ENCODE measurements at places on chromosomes 16 and 17. TPM values are rescaled to one million over a fixed set of nuclear protein-coding genes. Genes with fewer than 3 reads are reported as not detected.

DNA sequence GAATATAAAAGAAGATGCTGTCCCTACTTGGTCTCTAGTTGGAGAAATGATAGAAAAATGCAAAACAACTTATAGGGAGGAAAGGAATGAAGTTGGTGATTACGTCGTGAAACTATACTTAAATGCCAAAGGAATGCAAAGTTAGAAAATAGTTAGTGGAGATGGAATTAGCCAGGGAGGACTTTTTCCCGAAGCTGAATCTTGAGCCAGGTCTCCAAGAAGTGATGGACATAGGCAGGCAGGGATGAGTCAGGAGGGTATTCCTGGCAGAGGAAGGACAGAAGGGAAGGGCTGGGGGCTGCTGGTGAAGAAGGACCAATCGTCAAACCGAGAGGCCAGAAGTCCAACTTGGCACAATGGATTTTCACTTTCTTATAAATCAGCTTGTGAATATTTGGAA lies 1.8 kb downstream of the SNTB2 start:
- H3K27ac ChIP-seq = peak overlapping the region; percentile 51
- 0 out of 2 replicates have a peak, but pooled peaks cover 2% of the 10 kb centered on the region for H3K36me3 ChIP-seq
- H3K4me1 ChIP-seq = peaks cover 21% of the 10 kb centered on the region

Gene PABPN1L
- not detected for total RNA-seq

DNA sequence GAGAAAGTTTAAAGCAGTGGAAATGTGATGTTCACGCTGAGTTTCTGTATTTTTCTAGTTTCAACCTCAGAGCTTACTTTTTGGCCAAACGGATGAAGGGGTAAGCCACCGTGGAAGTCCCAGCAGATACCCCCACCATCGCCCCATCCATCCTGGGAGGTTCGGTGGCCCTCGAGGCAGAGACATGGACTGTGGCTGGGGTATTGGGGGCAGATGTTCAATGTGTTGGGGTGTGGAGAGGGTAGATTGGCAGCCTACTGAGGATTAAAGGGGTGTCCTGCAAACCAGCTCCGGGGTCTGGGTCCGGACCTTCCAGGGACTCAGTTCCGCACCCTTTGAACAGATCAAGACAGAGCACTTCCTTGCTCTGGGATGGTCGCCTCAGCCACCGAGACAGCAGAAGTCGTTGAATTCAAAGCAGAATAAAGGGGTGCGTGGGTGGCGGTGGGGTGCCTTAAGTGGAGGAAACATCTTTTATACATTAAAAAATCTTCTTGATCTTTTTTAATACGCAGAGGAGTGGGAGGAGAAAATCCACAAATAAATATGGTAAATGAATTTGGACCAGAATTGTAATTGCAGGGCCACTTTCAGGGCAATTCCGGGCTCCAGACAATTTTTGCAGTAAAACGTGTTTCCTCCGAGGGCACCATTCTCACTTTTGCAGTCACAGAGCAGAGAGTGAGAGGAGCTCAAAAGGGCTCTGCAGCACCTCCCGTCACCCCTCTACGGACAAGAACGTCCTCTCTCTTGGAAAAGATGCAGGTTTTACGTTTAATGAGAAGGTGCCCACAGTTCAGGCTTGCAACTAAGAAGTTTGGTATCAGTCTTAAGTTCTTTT lies 8.2 kb upstream of the CBX8 start:
- peaks cover 98% of the 10 kb centered on the region for H3K27me3 ChIP-seq
- no peak overlapping the region for H3K4me3 ChIP-seq
- H3K4me1 ChIP-seq = no peaks in the 10 kb centered on the region
- H3K36me3 ChIP-seq = no peaks in the 10 kb centered on the region
- no peak for DNase-seq

DNA sequence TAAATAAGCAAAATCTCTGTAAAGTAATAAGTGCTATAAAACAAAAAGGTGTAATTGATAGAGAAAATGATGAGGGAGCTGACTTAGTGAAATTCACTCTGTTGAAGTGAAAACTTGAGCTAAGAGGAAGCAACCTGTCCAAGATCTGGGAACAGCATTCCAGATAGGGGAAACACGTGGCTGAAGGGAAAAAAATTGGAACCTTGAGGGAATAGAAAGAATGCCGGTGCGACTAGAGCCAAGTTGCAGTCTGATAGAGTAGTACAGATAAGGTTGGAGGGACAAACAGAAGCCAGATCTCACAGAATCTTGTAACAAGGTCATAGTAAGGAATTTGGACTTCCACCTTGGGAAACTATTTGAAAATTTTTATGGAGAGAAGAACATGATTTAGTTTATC lies 623 bp upstream of the DDX52 start:
- no peaks in the 10 kb centered on the region for H3K27me3 ChIP-seq
- no peak overlapping the region for H3K4me3 ChIP-seq
- no peak overlapping the region for H3K27ac ChIP-seq
- peaks cover 6% of the 10 kb centered on the region for H3K36me3 ChIP-seq

DNA sequence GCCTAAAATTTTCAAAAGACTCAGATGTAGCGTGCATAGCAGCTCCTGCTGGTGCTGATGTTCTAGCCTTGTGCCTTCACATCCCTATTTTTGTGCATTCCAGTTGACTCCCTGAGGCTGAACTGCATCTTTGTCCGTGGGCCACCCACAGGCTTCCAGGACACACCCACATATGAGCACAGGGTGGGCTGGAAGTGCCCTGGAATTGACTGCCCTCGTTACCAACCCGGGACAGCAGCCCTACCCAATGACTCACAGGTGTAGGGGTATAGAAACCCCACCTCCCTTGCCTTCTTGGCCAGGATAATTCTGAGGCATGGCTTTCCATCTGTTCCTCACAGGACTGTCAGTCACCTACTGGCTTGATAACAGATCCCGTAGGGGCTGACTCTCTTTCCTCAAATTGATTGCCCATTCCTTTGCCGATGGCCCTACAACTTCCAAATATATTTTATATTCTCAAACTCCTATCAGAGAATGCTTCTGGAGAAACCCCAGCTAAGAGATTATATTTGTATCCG lies 65.9 kb upstream of the CDH13 start:
- H3K4me3 ChIP-seq = no peak overlapping the region
- no peaks in the 10 kb centered on the region for H3K4me1 ChIP-seq
- no peaks in the 10 kb centered on the region for H3K36me3 ChIP-seq
- H3K27ac ChIP-seq = no peak overlapping the region
- no peak for DNase-seq

GRCh38 chr17:3511852-3512504 lies 36.2 kb downstream of the ASPA start:
- H3K36me3 ChIP-seq = no peaks in the 10 kb centered on the region
- no peaks in the 10 kb centered on the region for H3K27me3 ChIP-seq
- no peak overlapping the region for H3K27ac ChIP-seq
- H3K4me1 ChIP-seq = no peaks in the 10 kb centered on the region
- no peak for DNase-seq

Gene KRTAP4-7
- not detected for total RNA-seq

Gene TBC1D3H
- total RNA-seq = not detected

All from IMR-90 (cell line).